ENCODE measurements at places on chromosomes 2 and 18.
A peak's percentile ranks its signal among the peaks of the same experiment; 100 is the strongest.

DNA sequence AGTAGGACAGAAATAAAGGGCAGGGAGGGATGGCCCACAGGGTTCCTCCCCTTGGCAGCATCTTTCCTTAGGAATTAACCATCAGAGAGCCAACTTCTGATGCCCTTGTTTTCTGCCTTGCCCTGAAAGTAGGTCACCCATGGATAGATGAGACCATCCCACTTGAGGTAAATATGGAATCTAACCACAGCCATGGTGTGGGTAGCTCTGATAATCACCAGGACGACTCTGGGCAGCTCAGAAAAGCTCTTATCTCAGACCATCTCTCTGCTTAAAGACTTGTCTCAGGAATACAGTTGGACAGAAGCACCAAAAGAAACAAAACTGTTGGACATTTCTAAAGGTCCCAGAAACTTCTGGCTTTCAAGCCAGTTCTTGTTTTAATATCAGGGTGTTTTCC is 101.4 kb upstream of the CELF4 start:
- DNase-seq = no peak

DNA sequence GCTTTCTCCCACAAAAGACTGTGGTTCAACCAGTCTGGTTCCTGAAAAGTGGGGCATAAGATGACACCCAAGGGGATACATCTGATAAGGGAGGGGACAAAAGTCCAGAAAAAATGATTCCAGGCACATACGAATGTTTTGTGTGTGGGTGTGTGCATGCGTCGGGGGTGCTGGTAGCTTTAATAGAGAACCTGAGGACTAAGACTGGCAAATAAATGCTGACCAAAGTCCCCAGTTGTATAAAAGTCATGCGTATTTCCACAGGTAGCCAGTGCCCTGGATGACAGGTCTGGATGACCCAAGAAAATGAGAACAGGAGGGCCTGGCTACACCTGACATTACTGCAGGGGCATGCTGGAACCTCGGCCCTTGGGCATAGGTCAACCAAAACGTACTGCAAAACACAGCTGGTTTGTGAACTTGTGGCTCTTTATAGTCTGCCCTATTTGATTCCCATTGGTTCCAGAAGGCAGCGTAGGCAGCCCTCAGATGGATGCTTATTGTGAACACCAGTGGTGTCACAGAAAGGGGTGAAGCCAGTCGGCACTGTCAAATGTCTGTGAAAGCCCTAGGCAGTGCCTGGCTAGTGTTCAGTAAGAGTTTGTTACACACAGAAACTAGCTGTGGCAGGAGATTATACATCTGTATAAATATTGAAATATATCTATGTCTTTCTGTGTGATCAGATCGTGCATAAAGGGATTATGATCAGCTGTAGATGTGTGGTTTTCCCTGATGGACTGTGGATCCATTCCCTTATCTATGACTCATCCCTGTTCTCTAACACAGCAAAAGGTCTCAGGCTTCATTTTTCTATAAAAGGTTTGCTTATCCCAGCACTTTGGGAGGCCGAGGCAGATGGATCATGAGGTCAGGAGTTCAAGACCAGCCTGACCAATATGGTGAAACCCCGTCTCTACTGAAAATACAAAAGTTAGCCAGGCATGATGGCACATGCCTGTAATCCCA is 58.3 kb downstream of the INSIG2 start:
- no peak for DNase-seq

GRCh38 chr2:43067254-43068040 is 159.0 kb downstream of the ZFP36L2 start:
- peak; percentile 39 for DNase-seq

- DNase-seq = no peak
Observed at GRCh38 chr18:14104906-14105748, 27.1 kb downstream of the ZNF519 start.

- no peak for DNase-seq
Observed at GRCh38 chr2:134181219-134181618, 72.7 kb upstream of the MGAT5 start.

DNA sequence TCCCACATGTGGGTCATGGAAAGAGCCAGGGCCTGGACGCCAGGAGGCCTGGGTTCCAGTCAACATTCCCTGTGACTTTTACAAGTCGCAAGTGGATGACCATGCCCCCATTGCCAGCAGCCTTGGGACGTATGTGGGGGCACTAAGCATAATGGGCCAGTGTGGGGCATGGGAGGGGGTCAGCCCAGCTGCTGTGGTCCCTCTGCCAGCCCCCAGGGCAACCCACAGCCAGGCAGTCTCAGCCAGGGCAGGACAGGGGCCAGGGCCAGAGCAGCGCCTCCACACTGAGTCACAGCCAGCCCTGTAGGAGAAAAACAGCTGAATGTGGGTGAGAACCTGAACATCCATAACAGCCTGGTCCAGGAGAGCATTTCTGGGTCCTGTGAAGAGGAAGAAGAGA is 173.2 kb downstream of the GFPT1 start:
- DNase-seq = no peak

DNA sequence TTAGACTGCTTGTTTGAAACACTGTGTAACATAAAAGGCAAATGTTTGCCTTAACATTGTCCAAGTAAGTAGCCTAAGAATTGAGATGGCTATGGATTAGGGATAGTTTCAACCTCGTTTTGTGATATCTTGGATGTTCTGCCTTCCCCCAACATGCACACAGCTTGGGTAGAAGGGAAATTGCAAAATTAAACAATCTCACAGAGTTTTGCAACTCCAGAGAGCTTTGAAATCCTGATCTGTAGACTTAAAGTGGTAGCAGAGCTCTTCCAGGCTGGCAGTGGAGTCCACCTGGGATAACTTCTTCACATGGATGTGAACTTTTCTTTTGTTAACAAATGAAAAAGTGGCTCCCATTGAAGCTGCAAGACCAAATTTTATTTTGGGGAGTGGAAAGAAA is 59.6 kb downstream of the CHRNA1 start:
- DNase-seq = no peak

DNA sequence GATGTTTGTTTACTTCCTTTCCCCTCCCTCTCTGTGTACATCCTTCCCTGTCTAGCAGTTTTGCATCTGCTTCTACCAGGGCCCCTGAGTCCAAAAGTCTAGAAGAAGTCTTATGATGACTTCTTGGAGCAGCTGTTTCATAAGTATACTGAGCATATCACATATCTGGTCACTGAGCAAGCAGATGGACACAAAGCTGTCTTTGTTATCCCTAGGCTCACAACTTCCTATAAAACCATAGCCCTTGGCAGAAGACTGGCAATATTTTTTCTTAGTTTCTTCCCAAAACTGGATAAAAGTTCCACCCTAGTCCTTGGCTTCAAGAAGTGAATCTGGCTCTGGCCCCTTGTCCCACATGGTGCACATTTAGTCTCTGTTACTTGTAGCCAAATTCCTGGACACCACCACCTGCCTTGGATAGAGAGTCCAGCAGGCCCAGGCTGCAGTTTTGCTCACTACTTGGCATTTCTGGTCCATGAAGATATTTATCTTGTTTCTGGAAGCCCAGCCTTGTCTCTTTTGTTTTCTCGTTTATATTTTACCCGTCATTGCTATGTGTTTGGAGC is 22.5 kb downstream of the THOC1 start:
- no peak for DNase-seq

- peak; percentile 58 for DNase-seq
Observed at GRCh38 chr2:160210599-160211138, 10.6 kb upstream of the ITGB6 start.

DNA sequence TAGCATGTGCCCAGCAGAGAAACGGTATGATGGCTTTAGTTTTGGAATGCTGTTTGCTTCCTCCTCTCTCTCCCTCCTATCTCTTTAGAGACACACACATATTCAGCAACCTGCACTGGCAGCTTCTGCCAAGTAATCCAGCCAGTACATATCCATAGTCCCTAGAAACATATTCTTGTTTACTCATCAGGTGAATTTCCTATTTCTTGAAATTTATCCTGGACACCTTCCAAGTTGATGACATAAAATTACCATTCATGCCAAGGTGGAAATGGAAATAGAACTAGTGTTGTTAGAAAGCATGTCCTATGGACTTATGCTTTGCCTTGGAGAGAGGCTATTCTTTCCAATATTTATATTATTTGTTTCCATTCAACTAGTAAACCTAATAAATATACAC is 50.9 kb upstream of the RGPD4 start:
- DNase-seq = no peak

DNA sequence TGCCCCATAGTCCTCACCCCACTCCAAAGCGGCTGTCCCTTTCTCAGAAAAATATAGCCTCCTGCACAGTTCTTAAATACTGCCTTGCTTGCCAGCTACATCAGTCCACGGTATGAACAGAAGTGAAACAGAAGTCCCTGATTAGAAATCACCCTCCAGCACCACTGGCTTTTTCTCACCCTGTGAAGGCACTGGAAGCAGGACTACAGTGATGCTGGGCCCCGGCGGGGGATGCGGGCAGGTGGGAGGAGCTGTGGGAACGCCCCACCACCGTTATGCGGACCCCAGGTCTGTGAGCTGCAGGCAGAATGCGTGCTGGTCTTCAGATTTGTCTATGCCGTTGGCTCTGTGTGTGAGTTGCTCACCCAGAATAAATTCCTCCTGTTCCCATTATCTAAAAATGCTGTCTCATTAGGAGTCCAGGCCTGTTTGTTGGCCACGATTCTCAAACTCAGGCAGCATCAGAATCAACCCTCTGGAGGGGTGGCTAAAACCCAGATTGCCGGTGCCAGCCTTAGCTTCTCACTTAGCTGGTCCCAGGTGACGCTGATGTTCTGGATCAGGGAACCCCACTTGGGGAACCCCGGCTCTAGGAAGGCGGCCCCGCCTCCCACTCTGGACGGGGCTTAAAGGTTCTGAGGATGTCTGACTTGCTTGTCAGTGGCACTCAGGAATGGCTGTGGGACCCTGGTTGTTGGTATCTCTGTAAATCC is 224.8 kb upstream of the PXDN start:
- peak; percentile 35 for DNase-seq

- DNase-seq = no peak
Observed at GRCh38 chr2:42804338-42804737, 12.0 kb upstream of the HAAO start.

GRCh38 chr2:20107776-20108175 is 56.3 kb upstream of the LAPTM4A start:
- DNase-seq = no peak

GRCh38 chr2:60353863-60354262 is 199.6 kb downstream of the BCL11A start:
- no peak for DNase-seq
